Activated CD4-positive, CD25-positive, alpha-beta regulatory T cell treated with anti-CD3 and anti-CD28 coated beads, Interleukin-2, amount 50 U/mL, for 16 hours (primary cell): ENCODE measurements at places on chromosomes 1 and 21.

GRCh38 chr1:76068542-76068941 lies 6.0 kb upstream of the ST6GALNAC3 start:
- DNase-seq = no peak

GRCh38 chr1:56060906-56061305 lies 518.5 kb downstream of the PLPP3 start:
- DNase-seq = no peak

DNA sequence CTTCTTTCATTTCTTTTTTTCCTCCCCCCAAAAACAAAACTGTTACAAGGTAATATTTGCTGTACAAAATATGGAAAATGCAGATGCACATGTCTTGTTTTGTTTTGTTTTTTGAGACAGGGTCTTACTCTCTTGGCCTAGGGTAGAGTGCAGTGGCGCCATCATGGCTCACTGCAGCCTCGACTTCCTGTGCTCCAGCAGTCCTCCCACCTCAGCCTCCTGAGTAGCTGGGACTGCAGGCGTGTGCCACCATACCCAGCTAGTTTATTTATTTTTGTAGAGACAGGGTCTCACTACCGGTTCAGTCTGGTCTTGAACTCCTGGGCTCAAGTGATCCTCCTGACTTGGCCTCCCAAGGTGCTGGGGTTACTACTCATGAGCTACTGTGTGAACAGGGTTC lies 15.5 kb downstream of the PRRC2C start:
- no peak for DNase-seq

- no peak for DNase-seq
These were observed 33.0 kb upstream of the TRABD2B start for GRCh38 chr1:48030211-48030610.

DNA sequence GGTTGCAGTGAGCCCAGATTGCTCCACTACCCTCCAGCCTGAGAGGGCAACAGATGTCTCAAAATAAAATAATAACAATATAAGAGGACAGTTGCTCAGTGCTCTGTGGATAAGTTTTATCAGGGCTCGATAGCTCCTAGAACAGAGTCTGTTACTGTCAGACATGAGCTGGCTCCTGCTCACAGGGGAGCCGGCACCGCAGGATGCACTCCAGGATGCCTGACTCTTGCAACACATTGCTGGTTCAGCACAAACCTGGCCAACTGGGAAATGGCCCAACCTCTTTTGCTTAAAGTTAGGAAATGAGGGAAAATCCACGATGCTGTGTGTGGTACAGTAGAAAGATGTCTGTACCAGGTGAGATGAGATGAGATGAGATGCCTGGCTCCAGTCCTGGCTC lies 5.8 kb upstream of the CTSE start:
- DNase-seq = no peak

GRCh38 chr1:165942062-165942461 lies 114.6 kb downstream of the UCK2 start:
- DNase-seq = no peak

DNA sequence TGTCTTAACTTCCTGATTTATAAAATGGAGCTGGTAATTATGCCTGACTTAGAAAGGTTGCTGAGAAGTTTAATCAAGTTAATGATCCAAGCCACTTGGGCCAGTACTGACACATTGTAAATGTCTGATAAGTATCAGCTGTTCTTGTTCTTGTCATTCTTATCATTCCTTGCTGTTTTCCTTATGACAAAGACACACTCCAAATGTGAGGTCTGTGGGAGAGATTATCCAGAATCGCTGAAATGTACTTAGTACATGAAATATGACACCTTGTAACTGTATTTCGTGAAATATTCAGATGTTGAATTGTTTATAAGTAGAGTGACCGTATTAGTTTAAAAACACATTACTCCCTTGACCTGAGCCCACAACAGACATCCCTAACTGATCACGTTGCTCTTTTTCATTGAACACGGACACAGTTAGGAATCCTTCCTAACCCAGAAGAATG lies 6.1 kb downstream of the AADACL4 start:
- DNase-seq = no peak

DNA sequence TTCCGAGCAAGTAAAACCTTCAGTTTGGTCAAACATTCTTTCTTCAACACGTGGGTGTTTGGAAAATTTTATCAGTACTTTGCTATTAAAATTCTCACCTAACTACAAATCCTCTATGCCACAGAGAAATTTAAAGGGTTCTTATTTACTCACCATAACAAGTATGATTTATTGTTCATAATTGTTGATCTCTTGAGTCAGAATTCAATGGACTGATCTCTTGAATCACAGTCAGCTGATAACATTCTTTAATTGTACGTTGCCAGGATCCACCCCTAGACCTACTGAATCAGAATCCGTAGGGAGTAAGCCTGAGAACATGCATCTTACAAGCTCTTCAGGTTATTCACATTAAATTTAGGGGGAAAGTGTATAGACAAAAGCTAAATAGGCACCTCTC lies 51.2 kb downstream of the DIPK1A start:
- no peak for DNase-seq

DNA sequence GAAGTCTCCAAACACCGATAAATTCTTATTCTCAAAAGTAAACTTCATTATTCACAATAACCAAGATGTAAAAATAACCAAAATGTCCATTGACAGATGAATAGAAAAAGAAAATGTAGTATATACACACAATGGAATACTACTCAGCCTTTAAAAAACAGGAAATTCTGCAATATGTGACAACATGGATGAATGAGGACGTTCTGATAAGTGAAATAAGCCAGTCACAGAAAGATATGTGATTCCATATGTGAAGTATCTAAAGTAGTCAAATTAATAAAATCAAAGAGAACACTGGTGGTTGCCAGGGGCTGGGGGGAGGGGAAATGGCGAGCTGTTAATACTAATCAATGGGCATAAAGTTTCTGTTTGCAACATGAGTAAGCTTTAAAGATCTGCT lies 36.0 kb downstream of the LRRC8C start:
- DNase-seq = no peak

GRCh38 chr1:21337454-21337927 lies 47.2 kb upstream of the ECE1 start:
- no peak for DNase-seq

GRCh38 chr1:75999034-75999433 lies 66.8 kb upstream of the ASB17 start:
- DNase-seq = no peak

DNA sequence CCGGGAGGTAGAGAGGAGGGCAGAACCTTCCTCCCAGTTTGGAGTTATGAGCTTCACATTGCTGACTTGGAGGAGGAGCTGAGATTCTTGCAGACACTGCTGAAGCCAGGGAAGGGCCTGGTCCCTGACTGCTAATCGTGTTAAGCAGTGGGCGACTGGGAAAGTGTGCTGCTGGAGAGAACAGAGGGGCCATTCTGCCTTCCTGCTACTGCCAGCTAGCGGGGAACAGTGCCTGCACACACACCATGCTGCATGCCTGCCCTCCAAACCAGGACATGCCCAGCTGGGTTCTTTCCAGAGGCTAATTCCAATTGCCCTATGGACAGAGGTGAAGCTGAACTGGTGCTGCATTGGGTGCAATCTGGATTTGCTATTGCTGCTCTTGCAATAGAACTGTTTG lies 281.4 kb downstream of the AJAP1 start:
- DNase-seq = no peak

DNA sequence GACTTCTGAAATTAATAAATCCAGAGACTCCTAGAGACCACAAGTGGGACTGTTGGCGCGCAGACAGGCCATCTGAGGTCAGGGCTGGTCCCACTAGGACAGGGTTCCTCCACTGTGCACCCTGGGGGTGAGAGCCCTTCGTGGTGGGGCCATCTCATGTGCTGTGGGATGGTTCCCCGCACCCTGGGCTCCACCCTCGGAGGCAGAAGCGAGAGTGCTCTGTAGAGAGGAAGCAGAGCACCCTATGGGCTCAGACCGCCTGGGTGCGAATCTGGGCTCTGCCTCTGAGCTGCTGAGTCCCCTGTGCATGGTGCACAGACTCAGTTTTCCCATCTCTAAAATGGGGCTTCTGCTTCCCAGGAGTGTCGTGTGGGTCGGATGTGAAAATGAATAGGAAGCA lies 227.3 kb downstream of the NPHP4 start:
- DNase-seq = no peak

- DNase-seq = no peak
These were observed 31.6 kb upstream of the NBL1 start for GRCh38 chr1:19612530-19612929.

- DNase-seq = no peak
These were observed 42.4 kb upstream of the IL19 start for GRCh38 chr1:206727981-206728696.

DNA sequence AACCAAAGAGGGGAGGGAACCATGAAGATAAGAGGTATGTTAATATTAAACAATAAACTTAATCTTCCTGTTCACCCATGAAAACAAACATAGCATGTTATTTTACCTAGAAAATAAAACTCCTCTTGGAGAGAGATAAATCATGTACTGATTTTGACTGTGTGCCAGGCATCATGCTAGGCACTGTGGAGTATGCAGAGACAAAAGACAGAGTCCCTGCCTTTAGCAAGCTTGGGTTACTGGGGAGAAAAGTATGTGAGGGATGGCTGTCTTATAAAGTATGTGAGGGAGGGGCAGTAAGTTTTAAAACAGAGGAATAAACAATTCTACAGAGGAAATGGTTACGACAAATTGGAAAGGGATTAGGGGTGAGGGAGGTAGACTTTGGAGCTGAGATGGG lies 129.5 kb upstream of the BEND5 start:
- DNase-seq = no peak

DNA sequence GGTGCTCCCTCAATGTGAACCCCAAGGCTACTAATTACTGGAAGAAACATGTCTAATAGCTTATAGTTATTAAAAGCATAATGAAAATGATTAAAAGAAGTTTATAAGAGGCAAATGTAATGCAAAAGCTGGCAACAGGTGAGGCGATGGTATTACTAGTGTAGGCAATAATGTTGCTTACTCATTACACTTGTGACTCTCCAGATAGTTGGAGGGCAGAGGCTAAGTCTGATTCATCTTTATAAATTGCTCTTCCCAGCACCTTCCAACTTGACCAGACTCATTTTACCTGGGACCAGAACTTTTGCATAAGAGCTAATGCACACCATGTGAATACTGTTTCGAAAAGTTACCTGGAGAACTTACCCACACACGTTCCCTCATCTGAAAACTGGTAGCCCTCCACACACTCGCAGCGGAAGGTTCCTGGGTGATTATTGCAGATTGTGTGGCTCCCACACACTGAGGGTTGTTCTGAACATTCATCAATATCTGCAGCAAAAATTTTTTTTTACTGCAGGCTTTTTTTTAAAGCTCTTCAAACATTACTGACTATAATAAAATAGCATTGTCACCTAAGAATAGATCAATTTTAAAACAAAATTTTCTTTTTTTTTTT lies 48.0 kb downstream of the NID1 start:
- DNase-seq = no peak

DNA sequence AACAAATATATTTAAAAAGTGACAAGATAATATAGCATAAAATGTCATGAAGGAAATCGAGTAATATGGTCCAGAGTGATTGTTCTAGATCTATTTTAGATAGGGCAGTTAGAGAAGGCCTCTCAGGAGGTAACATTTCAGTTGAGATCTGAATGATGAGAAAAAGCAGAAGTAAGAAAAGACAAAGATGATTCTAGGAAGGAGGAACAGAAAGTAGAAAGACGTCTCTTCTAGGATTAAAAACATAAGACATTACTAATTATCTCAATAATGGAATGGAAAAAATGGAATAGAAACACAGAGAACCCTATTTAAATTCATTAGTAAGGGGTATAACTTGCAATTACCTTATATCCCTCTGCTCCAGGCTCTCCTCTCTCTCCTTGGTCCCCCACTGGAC lies 130.0 kb upstream of the ZNHIT6 start:
- DNase-seq = no peak

DNA sequence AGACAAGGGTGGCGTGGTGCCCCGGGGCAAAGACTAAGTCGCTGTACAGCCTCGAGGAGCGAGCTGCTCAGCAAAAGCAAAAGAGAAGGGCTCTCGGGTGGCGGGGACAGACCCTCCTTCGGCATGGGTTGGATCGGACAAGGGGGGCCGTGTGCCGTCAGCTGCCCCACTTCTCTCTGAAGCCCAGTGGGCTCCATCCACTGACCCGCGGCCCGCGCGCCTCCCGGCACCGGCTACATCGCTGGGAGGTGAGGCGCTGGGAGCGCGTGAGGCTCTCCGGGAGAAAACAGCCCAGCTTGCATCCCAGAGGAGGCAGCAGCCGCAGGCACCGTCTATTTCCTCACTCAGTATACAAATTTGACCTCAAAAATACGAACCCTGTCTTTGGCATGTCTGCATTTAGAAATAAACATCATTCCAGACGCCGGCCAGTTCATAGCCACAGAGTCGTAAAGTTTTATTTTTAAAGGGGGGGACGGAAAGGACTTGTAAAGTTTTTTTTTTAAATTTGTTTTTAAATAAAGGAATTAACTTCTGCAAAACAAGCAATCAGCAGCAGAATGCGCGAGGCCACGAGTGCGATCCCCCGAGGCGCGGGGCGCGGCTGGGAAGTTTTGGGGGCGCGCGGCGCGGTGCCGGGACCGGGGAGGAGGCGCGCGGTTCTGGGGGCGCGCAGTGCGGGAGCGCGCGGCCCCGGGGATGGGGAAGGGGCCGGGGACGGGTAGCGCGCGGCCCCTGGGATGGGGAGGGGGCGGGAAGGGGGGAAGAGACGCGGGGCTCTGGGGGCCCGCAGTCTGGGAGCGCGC lies 689 bp upstream of the GPR137B start:
- DNase-seq = no peak

- DNase-seq = no peak
These were observed 64.0 kb downstream of the WNT9A start for GRCh38 chr1:227883641-227884301.

DNA sequence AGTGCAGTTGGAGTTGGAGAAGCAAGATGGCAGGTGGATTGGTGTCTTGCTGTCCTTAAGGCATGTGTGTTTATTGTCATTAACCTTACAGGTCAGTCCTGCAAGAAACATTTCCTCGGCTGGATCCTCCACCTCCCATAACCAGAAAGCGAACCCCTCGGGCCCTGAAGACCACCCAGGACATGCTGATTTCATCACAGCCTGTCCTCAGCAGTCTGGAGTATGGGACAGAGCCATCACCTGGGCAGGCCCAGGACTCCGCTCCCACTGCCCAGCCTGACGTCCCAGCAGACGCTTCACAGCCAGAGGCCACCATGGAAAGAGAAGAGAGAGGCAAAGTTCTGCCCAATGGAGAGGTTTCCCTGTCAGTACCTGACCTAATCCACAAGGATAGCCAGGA lies 1.6 kb downstream of the C1orf226 start:
- no peak for DNase-seq

GRCh38 chr1:41650028-41650880 lies 165.8 kb upstream of the EDN2 start:
- DNase-seq = no peak
